Fibroblast of lung (primary cell): ENCODE measurements at places on chromosomes 11 and 22. TPM values are rescaled to one million over a fixed set of nuclear protein-coding genes. Genes with fewer than 3 reads are reported as not detected.
A peak's percentile ranks its signal among the peaks of the same experiment; 100 is the strongest.

- H3K27ac ChIP-seq, result no peak overlapping the region
- H3K4me3 ChIP-seq, result no peak overlapping the region
- no peaks in the 10 kb centered on the region for H3K36me3 ChIP-seq
- H3K27me3 ChIP-seq, result no peaks in the 10 kb centered on the region
- H3K4me1 ChIP-seq, result no peaks in the 10 kb centered on the region
Measured at GRCh38 chr11:31412946-31413345, 43.3 kb downstream of the DNAJC24 start.

DNA sequence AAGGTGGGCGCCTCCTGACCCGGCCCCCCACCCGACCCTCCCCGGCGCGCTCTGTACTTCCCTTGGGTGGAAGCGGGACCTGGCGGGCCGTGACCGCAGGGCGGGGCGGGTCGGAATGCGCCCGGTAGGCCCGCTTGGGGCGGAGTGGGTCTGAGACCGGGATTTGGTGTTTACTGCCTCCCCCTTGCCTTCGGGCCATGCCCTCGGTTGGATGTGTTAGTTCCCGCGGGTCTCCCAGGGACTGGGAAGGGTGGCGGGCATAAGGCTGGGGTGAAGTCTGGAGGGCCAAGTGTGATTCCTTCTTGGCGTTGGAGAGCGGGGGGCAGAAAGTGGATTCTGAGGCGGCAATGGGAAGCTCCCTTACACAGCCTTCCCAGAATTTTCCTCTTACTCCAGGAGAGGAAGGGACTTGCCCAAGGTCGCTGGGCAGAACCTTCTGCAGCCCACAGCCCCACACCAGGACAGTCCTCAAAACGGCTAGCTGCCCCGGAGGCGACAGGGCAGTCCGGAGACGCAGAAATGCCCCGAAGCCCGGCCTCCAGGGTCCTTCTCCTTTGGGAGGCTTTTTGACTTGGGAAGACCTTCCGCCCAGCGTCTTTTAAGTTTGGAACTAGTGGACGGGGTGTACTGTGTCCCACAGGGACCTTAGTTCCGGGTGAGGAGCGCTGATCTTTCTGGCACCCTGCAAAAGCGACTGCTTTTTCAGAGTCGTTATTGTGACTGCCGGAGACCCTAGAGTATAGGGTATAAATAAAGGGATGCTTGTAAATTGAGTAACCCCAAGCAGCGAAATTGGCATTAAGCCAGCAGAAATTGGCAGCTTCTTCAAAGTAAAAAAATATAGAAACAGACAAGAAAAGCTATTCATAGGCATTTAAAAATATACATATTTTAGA lies 647 bp downstream of the SWAP70 start:
- DNase-seq, result peak; percentile 48
- H3K36me3 ChIP-seq, result no peaks in the 10 kb centered on the region
- peaks cover 3% of the 10 kb centered on the region for H3K4me1 ChIP-seq
- H3K4me3 ChIP-seq, result peak overlapping the region; percentile 88

- H3K36me3 ChIP-seq, result no peaks in the 10 kb centered on the region
- H3K27ac ChIP-seq, result no peak overlapping the region
- peaks cover 5% of the 10 kb centered on the region for H3K4me1 ChIP-seq
- H3K27me3 ChIP-seq, result no peaks in the 10 kb centered on the region
- DNase-seq, result no peak
- no peak overlapping the region for H3K4me3 ChIP-seq
Measured at GRCh38 chr22:46129390-46130041, 20.8 kb upstream of the PPARA start.

DNA sequence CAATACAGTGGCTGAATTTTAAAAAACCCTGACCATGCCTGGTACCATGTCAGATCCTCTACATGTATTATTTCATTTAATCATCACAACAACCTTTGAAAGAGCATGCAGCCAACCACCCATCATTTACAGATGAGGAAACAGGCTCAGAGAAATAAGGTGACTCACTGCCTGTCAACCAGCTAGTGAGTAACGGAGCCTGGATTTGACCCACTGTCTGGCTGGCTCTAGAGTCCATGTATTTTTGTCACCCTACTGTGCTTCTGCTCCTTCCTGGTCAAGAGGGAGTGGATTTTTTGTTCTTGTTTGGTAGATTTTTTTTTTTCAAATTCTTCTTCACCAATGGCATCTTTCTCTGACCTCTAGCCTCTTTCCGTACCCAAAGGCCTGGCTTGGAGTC lies 77.4 kb downstream of the CWC15 start:
- no peaks in the 10 kb centered on the region for H3K36me3 ChIP-seq
- H3K4me1 ChIP-seq, result no peaks in the 10 kb centered on the region
- no peaks in the 10 kb centered on the region for H3K27me3 ChIP-seq
- no peak overlapping the region for H3K4me3 ChIP-seq
- no peak overlapping the region for H3K27ac ChIP-seq

The DBX1 gene
- total RNA-seq, result not detected in 2 replicates

DNA sequence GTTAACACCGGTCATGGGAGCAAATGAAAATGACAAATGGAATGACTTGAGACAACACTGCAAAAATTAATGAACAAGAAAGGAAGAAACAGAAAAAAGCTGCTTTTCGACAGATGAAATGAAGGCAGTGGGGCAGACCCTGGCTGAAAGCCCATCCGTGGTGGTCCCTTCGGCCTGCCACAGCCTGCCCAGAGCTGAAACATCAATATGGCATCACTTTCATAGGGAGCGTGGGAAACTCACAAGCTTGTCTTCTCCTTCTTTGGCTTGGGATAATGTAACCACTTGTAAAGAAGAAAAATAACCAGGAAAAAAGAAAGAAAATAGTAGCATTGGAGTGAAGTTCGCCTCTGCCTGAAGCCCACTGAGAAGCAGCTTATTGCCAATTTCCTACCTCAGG lies 78.8 kb downstream of the CTTN start:
- no peak overlapping the region for H3K27ac ChIP-seq
- no peaks in the 10 kb centered on the region for H3K4me1 ChIP-seq
- no peak for DNase-seq
- H3K4me3 ChIP-seq, result no peak overlapping the region
- no peaks in the 10 kb centered on the region for H3K36me3 ChIP-seq

The ALDH3B1 gene
- 24.9 and 57.6 TPM in 2 replicates for total RNA-seq

- H3K4me3 ChIP-seq, result no peak overlapping the region
- H3K4me1 ChIP-seq, result peaks cover 6% of the 10 kb centered on the region
- no peak for DNase-seq
- H3K27ac ChIP-seq, result no peak overlapping the region
Measured at GRCh38 chr11:85749884-85750283, 61.1 kb downstream of the SYTL2 start.

GRCh38 chr11:2524446-2525165 lies 79.8 kb downstream of the KCNQ1 start:
- DNase-seq, result no peak
- H3K4me1 ChIP-seq, result no peaks in the 10 kb centered on the region
- no peaks in the 10 kb centered on the region for H3K27me3 ChIP-seq
- no peaks in the 10 kb centered on the region for H3K36me3 ChIP-seq
